Testis (tissue), 5 donors: ENCODE measurements at places on chromosomes 4 and X.

GRCh38 chrX:106894978-106895452 is 8.1 kb downstream of the RIPPLY1 start:
- no peak for DNase-seq

GRCh38 chr4:17762726-17763125 is 18.7 kb downstream of the FAM184B start:
- no peak for DNase-seq

DNA sequence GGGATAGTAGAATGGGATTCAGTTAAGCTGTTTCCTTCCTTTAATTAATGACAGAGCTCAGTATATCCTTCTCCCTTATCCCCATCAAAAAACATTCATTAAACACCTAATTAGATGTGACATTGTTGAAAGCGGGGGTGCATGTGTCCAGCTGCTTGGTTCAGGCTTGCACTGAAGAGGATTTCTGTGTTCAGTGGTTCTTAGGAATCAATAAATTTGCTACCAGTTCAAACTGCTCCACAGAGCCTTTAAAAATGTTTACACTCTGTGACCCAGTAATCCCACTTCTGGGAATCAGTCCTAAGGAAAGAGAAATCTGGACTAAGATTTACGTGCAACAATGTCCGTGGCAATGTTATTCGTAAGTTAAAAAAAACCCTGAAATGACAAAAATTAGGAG is 7.2 kb upstream of the TMEM255A start:
- DNase-seq: no peak

DNA sequence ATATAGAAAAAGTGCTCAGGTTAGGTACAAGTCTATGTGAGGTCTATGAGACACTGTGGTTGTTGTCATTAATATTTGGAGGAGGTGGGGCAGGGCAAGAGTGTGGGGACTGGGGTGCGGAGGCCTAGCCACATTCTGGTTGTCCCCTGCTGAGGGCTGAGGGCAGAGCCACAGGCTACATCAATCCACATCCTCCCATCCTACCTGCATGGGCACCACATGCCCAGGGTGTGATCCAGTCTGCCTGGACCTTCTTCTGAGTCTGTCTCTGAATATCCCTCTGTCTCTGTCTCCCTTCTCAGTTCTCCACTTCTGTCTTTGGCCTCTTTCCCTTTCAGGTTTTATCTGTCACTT is 1.2 kb upstream of the GATA1 start:
- no peak for DNase-seq
